ENCODE measurements at places on chromosomes 3 and 15. TPM values are rescaled to one million over a fixed set of nuclear protein-coding genes. Genes with fewer than 3 reads are reported as not detected.

DNA sequence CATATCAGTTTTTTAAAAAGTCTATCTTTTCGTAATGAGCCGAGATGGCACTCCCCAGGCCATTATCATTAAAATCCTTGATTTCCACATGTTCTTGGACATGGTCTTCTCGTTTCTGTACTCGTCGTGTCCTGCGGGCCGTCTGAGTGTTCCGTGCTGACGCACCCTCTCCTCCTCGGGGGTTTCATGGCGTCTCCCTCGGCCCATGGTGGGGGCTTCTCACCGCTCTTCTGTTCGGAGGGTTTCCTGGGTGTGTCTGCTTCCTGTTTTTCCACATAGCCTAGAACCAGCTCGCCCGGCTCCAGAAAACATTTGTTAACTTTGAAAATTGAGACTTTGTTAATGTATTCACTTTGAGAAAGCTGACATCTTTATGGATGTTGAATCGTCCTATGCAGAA, 92.7 kb downstream of the VGLL4 start:
- peaks cover 47% of the 10 kb centered on the region for H3K4me1 ChIP-seq
- H3K27me3 ChIP-seq = no peaks in the 10 kb centered on the region
- H3K27ac ChIP-seq = no peak overlapping the region
- DNase-seq = no peak
- no peak overlapping the region for H3K4me3 ChIP-seq
- peaks cover 32% of the 10 kb centered on the region for H3K36me3 ChIP-seq

DNA sequence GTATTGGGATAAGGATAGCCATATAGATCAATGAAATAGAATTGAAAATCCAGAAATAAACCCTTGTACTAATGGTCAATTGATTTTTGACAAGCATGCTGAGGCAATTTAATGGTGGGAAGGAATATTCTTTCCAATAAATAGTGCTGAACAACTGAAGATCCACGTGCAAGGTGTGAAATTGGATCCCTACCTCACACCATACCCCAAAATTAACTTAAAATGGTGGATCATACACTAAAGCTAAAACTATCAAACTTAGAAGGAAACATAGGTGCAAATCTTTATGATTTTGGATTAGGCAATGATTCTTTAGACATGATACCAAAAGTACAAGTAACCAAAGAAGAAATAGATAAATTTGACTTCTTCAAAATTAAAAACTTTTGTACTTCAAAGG, 22.1 kb upstream of the SYNM start:
- no peaks in the 10 kb centered on the region for H3K36me3 ChIP-seq
- no peaks in the 10 kb centered on the region for H3K4me1 ChIP-seq
- no peak overlapping the region for H3K27ac ChIP-seq
- DNase-seq = no peak
- H3K27me3 ChIP-seq = no peaks in the 10 kb centered on the region

GRCh38 chr3:57135964-57136719, 29.0 kb downstream of the IL17RD start:
- H3K27me3 ChIP-seq = 0 out of 2 replicates have a peak, but pooled peaks cover under 1% of the 10 kb centered on the region
- H3K36me3 ChIP-seq = no peaks in the 10 kb centered on the region
- H3K4me1 ChIP-seq = no peaks in the 10 kb centered on the region
- no peak overlapping the region for H3K27ac ChIP-seq

- no peaks in the 10 kb centered on the region for H3K36me3 ChIP-seq
- no peaks in the 10 kb centered on the region for H3K4me1 ChIP-seq
- 0 out of 2 replicates have a peak, but pooled peaks cover 4% of the 10 kb centered on the region for H3K27me3 ChIP-seq
- no peak overlapping the region for H3K4me3 ChIP-seq
- DNase-seq = no peak
- no peak overlapping the region for H3K27ac ChIP-seq
Observed at GRCh38 chr3:127320529-127321121, 32.8 kb upstream of the PRR20G start.

DNA sequence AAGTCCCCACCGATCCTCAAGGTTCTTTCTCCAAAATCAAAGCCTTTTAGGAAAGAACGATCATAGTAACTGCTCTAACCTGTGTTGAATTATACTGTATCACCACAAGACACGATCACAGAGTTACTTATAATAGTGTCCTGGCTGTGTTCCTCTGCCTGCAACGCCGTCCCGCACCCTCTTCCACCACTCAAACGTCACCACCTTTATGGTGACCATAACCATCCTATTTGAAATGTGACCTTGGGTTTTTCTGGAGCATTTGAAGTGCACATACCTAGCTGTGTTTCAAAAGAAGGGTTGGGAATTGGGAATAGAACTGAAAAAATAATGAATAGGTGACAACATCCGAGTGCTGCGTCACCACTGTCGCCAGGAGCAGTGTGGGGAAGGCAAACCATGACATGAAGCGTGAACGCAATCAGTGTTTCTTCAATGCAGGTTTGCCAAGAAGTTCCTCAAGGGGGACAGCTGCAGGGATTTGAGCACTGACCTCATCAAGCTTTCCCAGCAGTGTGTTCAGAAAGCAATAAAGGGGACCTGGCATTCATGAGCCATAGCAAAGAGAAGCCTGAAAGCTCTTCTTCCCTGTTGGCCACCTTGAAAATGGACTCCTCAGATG, 769 bp upstream of the SELENOS start:
- H3K36me3 ChIP-seq = peaks cover 71% of the 10 kb centered on the region
- H3K4me1 ChIP-seq = peaks cover 5% of the 10 kb centered on the region
- H3K27me3 ChIP-seq = no peaks in the 10 kb centered on the region
- H3K27ac ChIP-seq = no peak overlapping the region
- DNase-seq = no peak

DNA sequence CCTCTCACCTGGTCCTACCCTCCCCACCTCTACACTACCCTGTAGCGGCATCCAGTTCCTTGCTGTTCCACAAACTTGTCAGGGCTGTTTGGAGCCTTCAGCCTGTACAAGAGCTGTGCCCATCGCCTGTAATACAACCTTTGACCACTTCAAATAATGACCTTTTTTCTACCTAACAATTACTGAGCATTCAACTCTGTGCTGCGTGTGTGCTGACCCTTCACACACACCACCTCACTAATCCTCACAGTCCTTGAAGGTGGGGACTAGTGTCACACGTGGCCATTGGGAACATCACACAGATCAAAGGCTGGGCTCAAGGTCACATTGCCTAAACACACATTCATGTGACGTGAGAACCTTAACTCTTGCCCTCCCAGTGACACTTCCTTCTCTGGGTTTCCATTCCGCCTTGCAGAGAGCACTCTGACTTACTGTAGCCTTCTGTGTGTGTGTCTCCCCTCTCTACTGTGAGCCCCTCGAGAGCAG, 3.1 kb downstream of the C3orf20 start:
- peaks cover 5% of the 10 kb centered on the region for H3K36me3 ChIP-seq
- H3K4me3 ChIP-seq = no peak overlapping the region
- no peaks in the 10 kb centered on the region for H3K27me3 ChIP-seq

GRCh38 chr3:147416931-147417330, 7.8 kb downstream of the ZIC1 start:
- no peak overlapping the region for H3K27ac ChIP-seq
- no peaks in the 10 kb centered on the region for H3K27me3 ChIP-seq
- peaks cover 26% of the 10 kb centered on the region for H3K36me3 ChIP-seq
- no peak overlapping the region for H3K4me3 ChIP-seq
- H3K4me1 ChIP-seq = no peaks in the 10 kb centered on the region
- DNase-seq = no peak

DNA sequence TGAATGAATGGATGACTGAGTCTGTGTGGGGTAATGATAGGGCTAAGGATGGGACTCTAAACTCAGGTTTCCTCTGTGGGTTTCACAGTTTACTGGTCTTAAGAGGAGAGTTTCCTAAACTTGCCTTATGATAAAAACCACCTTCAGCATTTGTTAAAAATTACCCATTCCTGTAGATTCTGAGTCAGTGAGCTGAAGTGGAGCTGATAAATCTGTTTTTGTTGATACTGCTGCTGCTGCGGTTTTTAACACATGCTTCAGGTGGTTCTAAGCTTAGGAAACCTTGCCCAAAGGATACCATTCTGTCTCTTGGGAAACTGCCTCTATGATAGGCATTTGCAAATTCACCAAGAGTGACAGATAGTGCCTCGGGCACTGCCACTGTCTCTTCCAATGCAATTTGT, 52.6 kb downstream of the MECOM start:
- no peaks in the 10 kb centered on the region for H3K27me3 ChIP-seq
- DNase-seq = no peak
- no peaks in the 10 kb centered on the region for H3K36me3 ChIP-seq
- no peaks in the 10 kb centered on the region for H3K4me1 ChIP-seq

- peaks cover 51% of the 10 kb centered on the region for H3K4me1 ChIP-seq
- no peaks in the 10 kb centered on the region for H3K36me3 ChIP-seq
- no peak overlapping the region for H3K4me3 ChIP-seq
- no peaks in the 10 kb centered on the region for H3K27me3 ChIP-seq
- peak overlapping the region; percentile 22 for H3K27ac ChIP-seq
Observed at GRCh38 chr15:31396881-31397560, 70.4 kb downstream of the KLF13 start.

DNA sequence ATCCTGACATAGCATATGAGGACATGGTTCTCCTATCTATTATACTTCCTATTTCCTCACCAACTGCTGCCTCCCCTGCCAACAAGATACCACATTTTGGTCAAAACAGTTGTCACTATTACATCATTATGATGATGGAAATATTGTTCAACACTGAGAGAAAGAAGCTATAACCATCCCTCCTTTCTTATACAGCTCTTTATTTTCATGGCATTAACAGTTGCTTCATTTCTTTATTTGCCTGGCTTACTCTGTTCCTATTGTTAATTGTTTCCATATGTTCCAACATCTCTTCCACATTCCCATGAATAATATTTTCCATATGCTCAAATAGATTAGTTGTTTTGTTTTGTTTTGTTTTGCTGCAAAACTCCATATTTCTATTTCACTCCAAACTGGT, 40.8 kb upstream of the FILIP1L start:
- H3K4me1 ChIP-seq = peaks cover 14% of the 10 kb centered on the region
- no peak overlapping the region for H3K4me3 ChIP-seq
- no peak for DNase-seq

GRCh38 chr15:62453375-62453774, 288.3 kb upstream of the C2CD4B start:
- no peak overlapping the region for H3K4me3 ChIP-seq
- no peaks in the 10 kb centered on the region for H3K27me3 ChIP-seq
- H3K27ac ChIP-seq = peak overlapping the region; percentile 65
- no peaks in the 10 kb centered on the region for H3K36me3 ChIP-seq
- peaks cover 48% of the 10 kb centered on the region for H3K4me1 ChIP-seq

DNA sequence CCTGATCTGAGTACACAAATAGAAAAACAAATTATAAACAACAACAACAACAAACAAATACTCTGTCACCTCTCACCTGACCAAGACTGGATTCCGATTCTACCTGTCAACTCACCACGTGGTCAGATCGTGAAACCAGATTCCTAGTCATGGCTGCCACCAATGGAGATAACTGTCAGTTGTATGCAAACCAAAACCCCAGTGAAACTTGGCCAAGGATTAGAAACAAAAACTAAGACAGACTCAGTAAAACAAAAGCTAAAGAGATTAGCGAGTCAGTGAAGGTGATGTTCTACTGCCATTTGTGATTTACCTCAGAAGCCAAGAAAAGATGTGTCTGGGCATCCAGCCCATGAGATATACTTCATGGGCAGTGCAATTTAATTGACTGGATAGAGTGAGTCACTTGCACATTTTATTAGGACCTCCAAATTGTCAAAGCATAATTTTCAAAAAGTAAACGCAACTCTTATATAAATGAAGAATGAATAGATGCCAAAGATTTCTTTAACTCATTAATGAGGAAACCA, 31.1 kb downstream of the PHLDB2 start:
- H3K27ac ChIP-seq = no peak overlapping the region
- peaks cover 47% of the 10 kb centered on the region for H3K36me3 ChIP-seq
- H3K4me1 ChIP-seq = peaks cover 7% of the 10 kb centered on the region
- no peak overlapping the region for H3K4me3 ChIP-seq

DNA sequence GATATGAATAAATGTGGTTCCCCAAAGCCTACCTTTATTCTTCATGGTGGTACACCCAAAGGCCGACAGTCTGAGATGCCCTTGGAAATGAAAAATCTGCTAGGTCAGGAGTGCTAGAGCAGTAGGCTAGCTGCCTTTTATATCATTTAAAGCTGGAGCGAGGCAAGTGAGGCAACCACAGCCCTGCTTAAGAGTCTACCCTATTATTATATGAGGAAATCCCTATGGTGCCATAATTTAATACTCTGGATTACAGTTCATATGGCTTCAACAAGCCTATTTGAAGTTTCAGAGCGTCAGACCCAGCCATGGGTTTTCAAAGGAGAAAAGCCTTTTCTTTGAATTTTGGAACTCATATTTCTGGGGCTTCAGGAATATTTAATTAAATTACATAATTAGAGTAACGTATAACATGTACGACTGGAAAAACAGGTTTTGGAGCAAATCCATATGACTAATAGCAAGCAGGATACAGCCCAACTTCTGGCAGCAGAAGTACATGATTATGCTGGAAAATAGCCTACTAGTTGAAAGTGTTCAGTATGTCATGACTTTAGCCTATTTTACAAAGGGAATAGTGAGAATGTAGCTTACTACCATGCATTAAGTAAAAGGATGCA, 18.0 kb upstream of the SLTM start:
- no peak for DNase-seq
- no peaks in the 10 kb centered on the region for H3K27me3 ChIP-seq
- no peak overlapping the region for H3K27ac ChIP-seq
- no peak overlapping the region for H3K4me3 ChIP-seq
- no peaks in the 10 kb centered on the region for H3K36me3 ChIP-seq
- peaks cover 6% of the 10 kb centered on the region for H3K4me1 ChIP-seq

- H3K27ac ChIP-seq = no peak overlapping the region
- peaks cover 19% of the 10 kb centered on the region for H3K4me1 ChIP-seq
- DNase-seq = no peak
- no peaks in the 10 kb centered on the region for H3K27me3 ChIP-seq
Observed at GRCh38 chr3:127754411-127755304, 67.7 kb downstream of the MGLL start.

GRCh38 chr3:120469882-120470301, 19.1 kb upstream of the FSTL1 start:
- H3K27ac ChIP-seq = peak overlapping the region; percentile 82
- no peak overlapping the region for H3K4me3 ChIP-seq
- H3K4me1 ChIP-seq = peaks cover 47% of the 10 kb centered on the region
- H3K27me3 ChIP-seq = no peaks in the 10 kb centered on the region
- DNase-seq = no peak
- H3K36me3 ChIP-seq = peaks cover 13% of the 10 kb centered on the region

DNA sequence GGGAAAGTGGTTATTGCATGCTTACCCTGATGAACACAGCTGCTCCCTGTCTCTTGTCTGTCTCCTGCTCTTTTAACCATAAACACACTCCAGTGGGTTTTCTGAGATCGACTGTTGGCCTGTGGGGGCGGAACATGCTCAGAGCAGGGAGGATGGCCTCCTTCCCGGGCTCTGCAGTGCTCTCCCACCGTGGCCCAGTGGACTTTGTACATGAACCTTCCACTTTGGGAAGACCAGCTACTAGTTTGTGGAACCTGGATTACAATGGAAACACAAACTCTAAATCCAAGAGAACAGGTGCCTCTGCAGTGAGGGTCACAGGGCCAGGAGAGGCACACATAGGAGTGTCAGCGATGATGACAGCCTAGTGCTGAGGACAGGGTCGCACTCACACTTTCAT, 56.5 kb downstream of the KLF13 start:
- no peaks in the 10 kb centered on the region for H3K27me3 ChIP-seq
- peaks cover 25% of the 10 kb centered on the region for H3K36me3 ChIP-seq
- DNase-seq = no peak
- H3K4me3 ChIP-seq = no peak overlapping the region
- H3K27ac ChIP-seq = no peak overlapping the region

The STAB1 gene
- not detected for total RNA-seq

The TAGLN3 gene
- not detected for total RNA-seq

The CNTN4 gene
- total RNA-seq = not detected

The IQCF5 gene
- not detected for total RNA-seq

The CDHR4 gene
- total RNA-seq = not detected

The REC114 gene
- not detected for total RNA-seq

The SLC22A13 gene
- total RNA-seq = not detected

The CAMK1 gene
- total RNA-seq = 11.8 TPM

The LINGO1 gene
- total RNA-seq = not detected

The RBM5 gene
- total RNA-seq = 84.6 TPM

The TMEM108 gene
- total RNA-seq = not detected

The TMEM45A gene
- 48.5 TPM for total RNA-seq

The MRAS gene
- 75.6 TPM for total RNA-seq
